G401 (cell line): ENCODE measurements at places on chromosomes 1 and 21.

DNA sequence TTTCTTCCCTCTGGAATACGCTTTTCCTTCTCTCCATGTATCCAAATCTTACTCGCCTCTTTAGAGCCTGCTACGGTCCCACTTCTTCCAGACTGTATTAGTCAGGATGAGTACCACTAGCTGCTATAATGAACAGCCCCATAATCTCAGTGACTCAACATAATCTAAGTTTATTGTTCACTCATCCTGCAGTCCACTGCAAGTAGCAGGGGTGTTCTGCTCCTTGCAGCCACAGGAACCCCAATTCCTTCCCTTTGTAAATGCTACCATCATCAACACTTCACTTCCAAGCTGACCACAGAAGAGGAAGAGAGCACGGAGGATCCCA, 18.1 kb upstream of the LDLRAP1 start:
- no peak for DNase-seq

GRCh38 chr21:29335720-29336119, 37.0 kb downstream of the BACH1 start:
- no peak for DNase-seq

DNA sequence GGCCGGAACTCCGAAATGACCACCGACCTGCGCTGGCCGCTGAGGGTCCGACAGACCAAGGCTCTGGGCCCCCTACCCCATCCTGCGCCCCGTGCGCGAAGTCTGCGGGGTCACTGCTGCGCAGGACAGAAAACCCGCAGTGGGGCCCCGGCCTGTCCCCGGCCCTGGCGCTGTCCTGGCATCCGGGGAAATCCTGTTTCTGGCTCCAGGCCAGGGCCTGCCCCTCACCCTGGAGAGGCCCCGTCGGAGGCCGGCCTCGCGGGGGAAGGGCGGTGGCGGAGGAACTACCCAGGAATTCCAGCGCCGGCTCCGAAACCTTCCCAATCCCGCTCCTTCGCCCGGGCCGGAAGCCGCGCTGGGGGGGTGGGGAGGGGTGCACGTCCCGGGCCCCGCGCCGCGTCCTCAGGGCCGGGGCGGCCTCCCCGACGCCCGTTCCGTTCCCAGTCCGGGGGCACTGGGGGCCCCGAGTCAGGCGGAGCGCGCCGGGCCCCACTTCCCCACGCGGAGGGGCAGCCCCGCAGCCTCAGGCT, 77.0 kb downstream of the MORN1 start:
- DNase-seq = peak; percentile 24

GRCh38 chr1:116741836-116742565, 12.2 kb upstream of the CD2 start:
- DNase-seq = no peak

GRCh38 chr1:116164604-116165368, 53.6 kb downstream of the MAB21L3 start:
- DNase-seq = peak; percentile 86

- DNase-seq = no peak
These were observed 45.7 kb downstream of the FASLG start for GRCh38 chr1:172704420-172705210.

GRCh38 chr1:151708891-151709290, 7.7 kb downstream of the CELF3 start:
- DNase-seq = no peak

- DNase-seq = no peak
These were observed 1016.8 kb upstream of the ADGRL4 start for GRCh38 chr1:80023358-80023757.

GRCh38 chr1:211781260-211781659, 49.3 kb downstream of the LPGAT1 start:
- no peak for DNase-seq

DNA sequence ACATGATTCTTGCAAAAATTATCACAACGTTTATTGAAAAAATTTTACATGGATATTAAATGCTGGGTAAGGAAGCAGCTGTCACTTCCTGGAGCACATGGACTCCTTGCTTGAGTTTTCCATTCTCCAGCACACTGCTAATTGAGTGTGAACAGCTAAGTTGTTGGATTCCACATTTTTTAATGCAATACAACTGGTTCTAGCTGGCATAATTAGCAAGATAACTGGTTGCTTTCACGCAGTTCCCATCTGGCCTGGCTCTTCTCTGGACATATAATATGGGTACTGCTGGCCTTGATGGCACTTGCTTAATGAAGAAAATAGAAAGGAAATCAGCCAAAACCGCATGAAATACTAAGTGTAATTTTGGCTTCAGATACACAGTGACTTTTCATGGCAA, 26.6 kb downstream of the RGS21 start:
- no peak for DNase-seq

DNA sequence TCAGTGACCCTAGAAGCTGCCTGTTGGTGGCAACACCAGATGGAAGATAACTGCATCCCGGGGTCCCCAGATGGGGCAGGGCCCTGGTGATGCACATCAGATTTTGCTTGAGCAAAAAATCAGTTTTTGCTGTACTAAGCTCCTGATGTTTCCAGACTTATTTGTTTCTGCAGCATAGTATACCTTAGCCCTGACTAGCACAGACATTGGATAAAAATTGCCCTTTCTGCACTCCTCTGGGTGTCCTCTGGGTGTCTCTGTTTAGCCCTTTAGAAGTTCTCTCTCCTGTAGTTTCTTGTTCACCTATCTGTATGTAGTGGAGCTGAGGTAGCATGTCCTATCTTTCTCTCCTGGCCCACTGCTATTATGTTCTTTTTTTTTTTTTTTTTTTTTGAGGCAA, 30.3 kb upstream of the PLA2G2C start:
- no peak for DNase-seq

DNA sequence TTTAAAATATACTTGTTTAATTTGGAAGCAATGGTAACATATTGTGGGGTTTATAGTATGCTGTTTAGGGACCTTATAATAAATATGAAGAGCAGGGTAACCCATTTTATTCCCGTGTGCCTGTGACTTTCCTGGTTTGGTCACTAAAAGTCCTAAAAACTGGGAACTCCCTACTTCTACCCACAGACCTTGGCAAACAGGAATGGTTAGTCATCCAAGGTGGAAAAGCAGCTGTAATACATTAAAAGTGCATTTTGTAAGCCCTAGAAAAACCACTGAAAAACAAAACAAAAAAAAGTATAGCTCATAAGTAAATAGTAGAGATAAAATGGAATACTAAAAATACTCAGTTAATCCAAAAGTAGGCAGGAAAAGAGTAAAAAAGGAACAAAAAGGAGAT, 538.9 kb downstream of the LMO4 start:
- no peak for DNase-seq

- no peak for DNase-seq
These were observed 135.6 kb downstream of the DUSP10 start for GRCh38 chr1:221606256-221606655.

DNA sequence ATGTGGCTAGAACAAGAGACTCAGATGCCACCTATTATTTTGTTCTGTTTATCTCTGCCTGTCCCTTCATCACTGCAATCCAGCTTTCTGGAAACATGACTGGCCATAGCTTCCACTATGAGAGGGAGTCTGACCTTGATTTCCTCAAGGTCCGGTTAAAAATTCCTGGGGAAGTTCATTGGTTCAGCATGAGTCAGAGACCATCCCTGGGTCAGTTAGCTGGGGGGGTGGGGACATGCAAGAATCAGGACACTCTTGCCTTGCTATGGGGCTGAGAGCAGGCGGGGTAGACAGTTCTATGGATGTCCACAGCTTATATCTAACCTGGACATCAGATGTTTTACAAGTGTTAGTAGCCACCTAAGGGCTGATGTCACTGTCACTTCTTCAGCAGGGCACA, 81.1 kb downstream of the TENT5C start:
- DNase-seq = no peak

- DNase-seq = no peak
These were observed 273.4 kb downstream of the VAV3 start for GRCh38 chr1:107691540-107691939.

DNA sequence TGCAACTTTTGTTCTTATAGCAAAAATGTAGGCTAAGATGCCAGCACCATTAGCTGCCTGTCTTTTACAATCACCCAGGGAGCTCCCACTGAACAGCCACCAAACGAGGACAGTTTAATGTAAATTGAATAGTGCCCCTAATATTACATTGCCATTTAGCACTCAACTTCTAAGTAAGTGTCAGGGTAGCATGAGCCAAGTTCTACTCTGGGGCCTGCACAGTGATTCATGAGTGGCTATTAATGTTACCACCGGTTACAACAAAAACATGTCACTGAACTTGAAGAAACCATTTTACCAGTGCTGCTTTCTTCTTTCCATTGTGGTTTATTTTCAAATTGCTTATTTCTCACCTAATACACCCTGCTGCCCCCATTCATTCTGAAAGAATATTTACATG, 295.6 kb upstream of the RRP15 start:
- DNase-seq = no peak

DNA sequence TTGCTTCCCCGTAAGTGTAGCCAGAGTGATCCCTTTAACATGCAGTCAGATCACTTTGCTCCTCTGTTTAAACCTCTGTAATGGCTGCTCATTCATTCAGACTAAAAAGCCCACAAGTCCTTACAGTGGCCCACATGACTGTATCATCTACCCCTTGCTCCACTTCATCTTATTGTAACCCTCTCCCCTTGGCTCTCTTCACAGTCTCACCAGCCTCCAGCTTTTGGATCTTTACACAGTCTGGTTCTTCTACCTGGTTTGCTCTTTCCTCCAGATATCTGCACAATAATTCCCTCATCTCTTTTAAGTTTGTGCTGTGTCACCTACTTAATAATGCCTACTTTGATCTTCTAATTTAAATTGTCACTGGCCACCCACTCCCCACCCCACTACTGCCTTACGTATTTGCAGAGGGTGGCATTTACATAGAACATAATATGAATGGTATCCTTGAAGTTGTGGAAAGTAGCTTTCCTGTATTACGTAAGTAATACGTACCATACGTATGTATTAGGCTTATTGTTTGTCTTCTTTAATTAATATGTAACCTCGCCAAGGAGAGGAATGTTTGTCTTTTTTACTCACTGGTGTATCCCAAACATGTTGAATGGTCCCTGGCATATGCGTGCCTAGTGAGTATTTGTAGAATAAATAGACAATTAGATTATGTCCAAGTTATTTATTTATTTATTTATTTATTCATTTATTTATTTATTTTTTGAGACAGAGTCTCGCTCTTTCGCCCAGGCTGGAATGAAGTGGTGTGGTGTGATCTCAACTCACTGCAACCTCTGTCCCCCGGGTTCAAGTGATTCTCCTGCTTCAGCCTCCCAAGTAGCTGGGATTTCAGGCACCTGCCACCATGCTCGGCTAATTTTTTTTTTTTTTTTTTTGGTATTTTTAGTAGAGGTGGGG, 48.6 kb downstream of the TSNAX start:
- DNase-seq = no peak

DNA sequence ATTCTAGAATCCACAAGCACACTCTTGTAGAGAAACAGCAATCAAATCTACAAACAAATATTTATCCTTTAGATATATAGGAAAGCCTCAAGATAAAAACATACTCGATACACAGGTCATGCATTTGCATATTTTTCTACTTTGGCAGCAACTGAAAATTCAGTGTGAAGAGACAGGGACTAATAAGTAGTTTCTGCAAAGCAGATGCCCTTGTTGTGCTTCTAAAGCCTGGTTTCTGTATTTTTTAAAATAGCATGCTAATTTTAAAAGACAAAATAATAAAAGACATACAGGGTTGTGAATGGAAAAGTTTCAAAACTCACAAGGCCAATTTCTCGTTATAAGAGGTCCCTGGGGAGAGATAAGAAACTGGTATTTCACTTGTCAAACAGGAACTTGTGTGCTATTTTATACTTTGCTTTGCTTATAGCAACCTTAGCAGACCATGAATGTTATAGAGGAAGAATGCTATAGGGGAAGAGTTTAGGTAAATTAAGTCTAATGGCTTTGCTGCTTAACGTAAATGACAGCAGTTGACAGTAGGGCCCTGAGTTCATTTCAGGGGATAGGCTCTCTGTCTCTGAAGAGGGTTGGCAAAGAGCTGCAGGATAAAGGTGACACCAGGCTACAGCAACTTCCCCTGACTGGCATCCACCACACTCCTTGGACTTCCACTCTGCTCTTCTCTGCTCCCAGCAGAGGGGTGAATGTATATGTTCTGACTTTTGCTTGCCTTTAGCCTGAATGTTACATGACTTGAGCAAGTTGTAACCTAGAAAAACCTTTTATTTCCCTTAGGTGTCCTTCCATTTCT, 9.4 kb upstream of the RGS13 start:
- no peak for DNase-seq

DNA sequence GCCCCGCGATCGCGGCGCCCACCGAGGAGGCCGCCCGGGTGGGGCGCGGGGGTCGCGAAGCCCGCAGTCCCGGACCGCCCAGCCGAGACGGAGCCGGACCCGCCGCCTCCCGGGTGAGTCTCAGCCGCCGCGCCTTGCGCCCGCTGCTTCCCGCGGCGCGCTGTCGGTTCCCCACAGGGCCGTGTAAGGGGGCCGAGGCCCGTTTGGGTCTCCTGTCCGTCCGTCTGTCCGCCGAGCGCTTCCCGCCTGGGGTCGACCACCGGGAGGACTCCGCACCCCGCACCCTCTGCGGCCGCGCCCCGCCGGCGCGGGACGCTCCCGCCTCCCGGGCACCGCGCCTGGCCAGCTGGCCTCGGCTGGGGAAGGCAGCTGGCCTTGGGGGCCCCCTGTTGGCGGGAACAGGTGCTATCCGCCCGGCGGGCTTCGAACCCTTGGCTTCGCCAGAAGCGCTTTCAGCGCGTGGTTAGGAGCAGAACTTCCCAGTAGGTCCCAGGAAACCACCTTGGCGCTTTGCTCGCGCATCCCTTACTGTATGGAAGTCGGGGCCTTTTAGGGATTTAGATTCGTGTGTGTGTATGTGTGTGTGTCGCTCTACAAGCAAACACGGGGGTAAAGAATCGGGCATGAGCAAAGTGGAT, 414 bp downstream of the TMEM51 start:
- DNase-seq = peak; percentile 76

GRCh38 chr1:9106286-9106685, 22.6 kb downstream of the GPR157 start:
- DNase-seq = no peak

GRCh38 chr1:223703668-223704013, 8.7 kb upstream of the CAPN2 start:
- no peak for DNase-seq

GRCh38 chr1:207763091-207763490, 11.2 kb downstream of the CD46 start:
- DNase-seq = no peak

- no peak for DNase-seq
These were observed 25.9 kb upstream of the TARDBP start for GRCh38 chr1:10986525-10986890.
